ENCODE measurements at places on chromosomes 1 and 21.
A peak's percentile ranks its signal among the peaks of the same experiment; 100 is the strongest.

GRCh38 chr1:110186558-110186957, 23.6 kb upstream of the KCNC4 start:
- no peak for DNase-seq

- DNase-seq: no peak
Observed at GRCh38 chr1:84434081-84434769, 35.9 kb downstream of the DNASE2B start.

- DNase-seq: no peak
Observed at GRCh38 chr1:108646648-108647269, 14.1 kb downstream of the HENMT1 start.

GRCh38 chr1:115828101-115829022, 12.6 kb downstream of the NHLH2 start:
- no peak for DNase-seq

DNA sequence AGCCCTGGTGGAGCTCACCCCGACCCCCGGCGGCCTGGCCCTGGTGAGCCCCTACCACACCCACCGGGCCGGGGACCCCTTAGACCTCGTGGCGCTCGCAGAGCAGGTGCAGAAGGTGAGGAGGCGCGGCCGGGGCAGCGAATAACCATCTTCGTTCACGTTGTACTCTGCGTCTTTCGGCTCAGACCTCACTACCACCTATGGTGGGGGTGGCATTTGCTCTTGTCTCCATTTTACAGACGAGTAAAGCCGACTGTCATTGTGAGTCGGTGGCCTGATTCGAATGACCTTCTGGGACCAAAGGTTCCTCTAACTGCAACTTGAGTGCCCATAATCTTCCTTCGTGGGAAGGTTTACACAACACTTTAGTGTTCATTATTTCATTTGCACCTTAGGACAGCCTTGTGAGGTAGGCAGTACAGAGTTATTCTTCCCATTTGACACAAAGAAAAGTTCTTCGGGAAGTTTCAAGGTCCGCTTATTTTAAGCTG, 506 bp downstream of the C1orf50 start:
- DNase-seq: no peak

- no peak for DNase-seq
Observed at GRCh38 chr1:156384007-156384406, 15.0 kb downstream of the RHBG start.

- no peak for DNase-seq
Observed at GRCh38 chr1:203754455-203754864, 10.5 kb upstream of the LAX1 start.

DNA sequence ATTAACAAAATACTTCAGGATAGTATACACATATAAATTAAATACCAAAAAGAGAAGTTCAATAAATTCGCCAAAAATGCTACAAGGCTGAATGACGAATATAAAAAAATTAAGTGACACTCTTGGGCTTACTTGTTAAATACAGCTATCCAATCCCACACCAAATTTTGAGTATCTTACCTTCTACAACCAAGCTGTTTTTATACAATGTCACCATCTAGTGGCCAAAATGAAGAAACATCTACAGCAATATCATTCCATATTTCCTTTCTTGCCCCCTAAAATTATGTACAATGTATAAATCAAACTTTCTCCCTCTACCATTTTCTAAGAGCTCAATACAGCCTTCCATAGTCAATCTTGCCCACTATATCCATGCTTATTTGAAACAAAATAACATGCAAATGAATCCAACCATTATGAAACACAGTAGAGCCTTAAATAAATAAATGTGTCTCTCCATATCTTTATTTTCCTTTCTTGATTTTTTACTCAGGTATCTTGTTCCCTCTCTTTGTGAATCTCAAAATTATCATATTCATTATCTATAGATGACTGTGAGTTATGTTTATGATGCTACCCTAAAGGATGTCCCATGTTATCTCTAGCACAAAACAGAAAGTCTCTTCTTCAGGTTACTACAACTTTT, 86.3 kb downstream of the ACBD6 start:
- DNase-seq: no peak

- peak; percentile 29 for DNase-seq
Observed at GRCh38 chr1:152960452-152961044, 9.9 kb upstream of the SPRR4 start.

GRCh38 chr1:168497376-168497950, 46.3 kb downstream of the XCL2 start:
- DNase-seq: no peak

GRCh38 chr1:83857103-83857502, 141.8 kb downstream of the TTLL7 start:
- DNase-seq: no peak

- DNase-seq: no peak
Observed at GRCh38 chr1:160191756-160192155, 1.4 kb downstream of the CASQ1 start.

DNA sequence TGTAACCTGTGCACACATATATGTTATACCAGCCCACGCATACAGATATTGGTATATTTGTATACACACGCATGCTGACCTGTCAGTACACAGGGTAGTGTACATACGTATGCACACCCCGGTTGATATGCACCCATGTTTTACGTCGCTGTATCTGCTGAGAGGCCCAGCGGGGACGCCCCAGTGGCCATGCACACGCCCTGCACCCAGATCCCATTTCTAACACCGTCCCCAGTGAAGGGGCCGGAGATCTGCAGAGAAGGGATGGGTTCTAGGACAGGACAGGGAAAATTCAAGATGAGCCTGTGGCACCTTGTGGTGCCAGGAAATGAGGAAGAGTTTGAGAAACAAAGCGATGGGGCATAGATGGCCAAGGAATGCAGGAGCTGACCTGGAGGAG, 57.2 kb upstream of the TTC34 start:
- DNase-seq: no peak

- DNase-seq: no peak
Observed at GRCh38 chr1:193937308-193937707, 750.9 kb upstream of the B3GALT2 start.

GRCh38 chr1:9589144-9589718, 520 bp downstream of the TMEM201 start:
- DNase-seq: no peak

DNA sequence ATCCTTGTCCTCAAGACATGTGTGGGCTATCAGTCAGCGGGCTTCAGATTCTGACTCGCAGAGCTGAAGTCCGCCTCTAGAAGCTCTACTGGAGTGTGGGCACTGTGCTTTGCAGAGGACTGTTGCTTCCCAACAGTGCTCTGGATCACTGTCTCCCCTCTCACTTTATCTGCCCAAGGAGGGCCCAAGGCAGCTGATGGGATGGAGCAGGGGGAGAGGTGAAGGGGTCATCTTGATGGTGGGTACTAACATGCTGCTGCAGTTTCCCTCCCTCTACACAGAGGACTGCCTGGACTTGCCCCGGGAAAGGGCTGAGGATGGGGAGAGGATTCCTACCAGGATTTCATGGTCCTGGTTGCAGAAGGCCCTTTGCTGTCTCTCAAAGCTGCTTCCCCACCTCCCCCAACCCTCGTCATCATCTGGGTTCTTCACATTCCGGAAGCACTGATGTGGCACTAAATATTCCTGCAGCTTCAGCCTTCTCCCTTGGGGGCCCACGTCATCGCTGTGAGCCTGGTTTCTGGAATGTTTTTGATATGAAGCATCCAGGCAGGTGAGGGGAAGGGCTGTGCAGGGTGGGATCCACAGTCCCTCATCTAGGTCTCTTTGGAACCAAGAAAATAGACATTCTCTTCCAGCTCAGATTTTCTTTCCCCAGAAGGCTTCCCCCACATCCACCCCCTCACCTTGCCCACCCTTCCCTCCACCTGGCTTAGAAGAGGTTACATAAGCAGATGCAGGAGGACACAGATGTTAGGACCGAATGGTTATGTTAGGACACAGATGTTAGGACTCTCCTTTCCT, 23.2 kb downstream of the NUAK2 start:
- no peak for DNase-seq

- DNase-seq: no peak
Observed at GRCh38 chr1:44002165-44002564, 10.8 kb downstream of the CCDC24 start.

- no peak for DNase-seq
Observed at GRCh38 chr1:50913954-50914353, 46.1 kb downstream of the FAF1 start.

DNA sequence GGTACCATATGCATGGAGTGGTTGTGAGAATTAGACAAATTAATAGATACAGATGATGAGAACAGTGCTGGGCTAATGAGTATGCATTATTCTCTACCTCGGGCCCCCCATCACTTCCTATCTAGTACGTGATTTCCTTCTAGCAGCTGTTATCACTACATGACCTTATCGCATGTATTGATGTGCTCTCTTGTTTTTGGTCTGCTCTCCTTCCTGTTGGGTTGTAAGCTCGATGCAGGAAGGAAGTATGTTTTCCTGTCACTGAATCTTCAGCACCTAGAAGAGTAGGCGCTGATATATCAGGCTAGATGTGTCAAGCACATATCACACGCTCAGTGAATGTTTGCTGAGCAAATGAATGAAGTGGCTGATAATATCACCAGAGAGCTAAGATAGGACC, 43.9 kb upstream of the IFNAR2 start:
- DNase-seq: no peak

DNA sequence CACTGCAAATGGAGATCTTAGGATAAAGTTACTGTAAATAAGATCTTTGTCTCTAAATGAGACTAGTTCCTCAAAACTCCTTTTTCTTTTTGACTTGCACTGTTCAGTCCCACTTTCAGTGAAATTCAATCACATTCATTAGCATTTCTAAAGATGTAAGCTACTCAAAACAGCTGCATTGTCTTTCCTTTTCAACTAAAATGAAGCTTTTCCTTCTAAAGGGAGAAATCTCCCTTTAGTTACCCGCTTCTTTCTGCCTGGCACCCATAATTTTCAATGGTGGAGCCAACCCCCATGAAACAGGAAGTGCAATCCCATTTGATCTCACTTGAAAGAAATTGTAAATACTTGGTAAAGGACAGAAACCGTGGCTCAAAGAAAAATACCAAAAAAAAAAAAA, 387.4 kb upstream of the PKN2 start:
- no peak for DNase-seq

- DNase-seq: no peak
Observed at GRCh38 chr1:213122514-213122929, 71.5 kb downstream of the RPS6KC1 start.

- DNase-seq: no peak
Observed at GRCh38 chr1:204503122-204503912, 8.7 kb upstream of the PIK3C2B start.

DNA sequence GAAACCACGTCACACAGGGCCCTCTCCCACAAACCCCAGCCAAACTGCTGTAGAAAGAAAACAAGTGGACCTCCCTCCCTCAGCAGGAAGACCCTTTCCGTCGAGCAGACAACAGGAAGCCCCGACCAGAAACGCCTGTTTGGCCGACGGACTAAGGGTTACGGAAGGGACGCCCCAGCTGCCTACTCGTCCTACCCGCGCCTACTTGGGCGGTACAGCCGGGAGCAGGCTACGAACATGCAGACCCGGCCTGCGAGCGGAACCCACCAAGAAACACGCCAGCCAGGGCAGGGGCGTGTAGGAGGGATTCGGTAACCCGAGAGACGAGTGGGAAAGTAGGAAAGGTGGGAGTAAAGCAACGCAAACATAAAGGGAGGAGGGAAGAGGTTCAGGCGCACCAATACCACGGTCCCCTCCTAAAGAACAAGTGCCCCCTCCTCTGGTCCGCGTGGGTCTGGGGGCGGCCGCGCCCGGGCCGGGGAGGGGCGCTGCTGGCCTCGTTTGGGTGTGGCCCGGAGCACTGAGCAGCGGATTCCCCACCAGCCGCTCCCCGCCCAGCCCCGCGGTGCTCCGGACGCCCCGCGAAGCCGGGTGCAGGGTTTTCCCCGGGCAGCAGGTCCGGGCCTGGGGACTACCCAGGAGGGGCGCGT, 450 bp downstream of the S100A10 start:
- DNase-seq: no peak

DNA sequence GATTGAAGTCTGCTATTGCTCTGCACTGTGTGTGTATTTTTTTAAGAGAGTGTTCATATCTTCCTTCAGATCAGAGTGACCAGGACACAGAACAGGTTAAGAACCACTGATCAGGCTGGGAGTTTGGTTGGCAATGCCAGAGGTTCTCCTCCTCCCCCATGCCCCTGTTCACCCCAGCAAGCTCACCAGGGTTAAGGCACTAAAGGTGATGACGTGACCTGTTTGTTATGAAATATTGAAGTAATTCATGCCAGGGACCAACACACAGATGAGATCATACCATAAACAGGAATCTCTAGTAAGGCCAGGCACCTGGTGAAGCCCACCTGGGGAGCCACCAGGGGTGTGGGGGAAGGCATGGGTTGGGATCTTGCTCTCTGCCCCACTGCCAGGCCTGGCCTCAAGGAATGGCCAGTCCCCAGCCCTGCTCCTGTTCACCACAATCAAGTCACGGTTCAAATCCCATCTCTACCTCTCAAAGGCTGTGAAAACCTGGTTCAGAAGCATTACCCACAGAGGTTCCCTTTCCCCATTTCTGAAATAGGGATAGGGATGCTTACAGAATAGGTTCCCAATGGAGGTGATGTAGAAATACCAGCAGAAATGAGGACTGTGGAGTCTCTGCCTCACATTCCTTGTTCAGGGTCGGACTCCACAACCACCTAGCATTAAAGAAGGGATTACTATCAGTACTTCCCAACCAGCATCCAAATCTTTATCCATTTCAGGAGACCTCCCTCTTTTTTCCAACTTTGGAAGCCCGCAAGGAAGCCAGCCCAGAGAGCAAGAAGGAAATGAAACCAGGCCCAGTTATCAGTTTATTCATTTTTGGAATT, 2.4 kb downstream of the ID3 start:
- no peak for DNase-seq

DNA sequence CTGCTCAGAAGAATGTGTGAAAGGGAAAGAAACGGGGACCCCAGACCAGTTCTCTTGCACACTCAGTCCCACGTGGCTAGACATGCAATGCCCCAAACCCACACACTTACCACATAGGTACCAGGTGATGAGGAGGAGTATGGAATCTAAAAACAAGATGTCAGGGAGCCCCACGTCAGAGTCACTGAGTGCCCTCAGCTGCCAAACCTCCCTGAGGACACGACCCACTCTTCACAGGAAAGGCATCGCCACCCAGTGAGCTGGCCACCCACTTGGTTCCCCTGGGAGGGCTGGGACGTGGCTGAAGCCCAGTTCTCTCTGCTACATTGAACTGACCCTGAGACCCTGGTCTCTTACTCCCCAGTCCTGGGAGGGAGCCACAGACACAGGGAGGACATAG, 41.4 kb downstream of the MRPL37 start:
- no peak for DNase-seq

DNA sequence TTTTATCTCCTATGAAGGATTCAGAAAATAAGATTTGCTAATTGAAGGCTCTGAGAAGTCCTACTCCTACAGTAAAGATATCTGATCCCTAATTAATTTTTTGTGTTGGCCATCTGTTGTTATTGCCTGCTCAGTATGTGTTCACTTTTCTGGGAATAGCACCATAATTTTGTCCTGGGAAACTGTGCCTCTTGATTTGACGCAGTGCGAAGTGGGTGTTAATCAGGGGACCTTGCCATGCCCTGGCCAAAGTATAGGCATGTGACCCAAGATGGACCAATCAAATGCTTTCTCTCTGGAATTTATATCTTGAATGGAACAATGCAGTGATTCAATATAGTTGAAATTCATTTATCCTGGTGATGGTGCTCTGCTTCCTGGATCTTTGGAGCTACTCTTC, 30.4 kb upstream of the GNG12 start:
- DNase-seq: no peak
